ENCODE measurements at places on chromosomes 5 and 9. TPM values are rescaled to one million over a fixed set of nuclear protein-coding genes. Genes with fewer than 3 reads are reported as not detected.

SNCAIP gene
- 12.0 TPM for polyA plus RNA-seq

FCN2 gene
- polyA plus RNA-seq: not detected

CD180 gene
- not detected for polyA plus RNA-seq

TMEFF1 gene
- 3.2 TPM for polyA plus RNA-seq

INSL4 gene
- not detected for polyA plus RNA-seq

SURF1 gene
- 27.1 TPM for polyA plus RNA-seq

BNC2 gene
- 12.1 TPM for polyA plus RNA-seq

CTXN3 gene
- polyA plus RNA-seq: not detected

PCDHA6 gene
- polyA plus RNA-seq: 0.04 TPM

RNF183 gene
- not detected for polyA plus RNA-seq

COL15A1 gene
- not detected for polyA plus RNA-seq

MYOZ3 gene
- 0.59 TPM for polyA plus RNA-seq

Data from endothelial cell of umbilical vein (primary cell).